HTR-8/SVneo (cell line): ENCODE measurements at places on chromosomes 11 and 22.

DNA sequence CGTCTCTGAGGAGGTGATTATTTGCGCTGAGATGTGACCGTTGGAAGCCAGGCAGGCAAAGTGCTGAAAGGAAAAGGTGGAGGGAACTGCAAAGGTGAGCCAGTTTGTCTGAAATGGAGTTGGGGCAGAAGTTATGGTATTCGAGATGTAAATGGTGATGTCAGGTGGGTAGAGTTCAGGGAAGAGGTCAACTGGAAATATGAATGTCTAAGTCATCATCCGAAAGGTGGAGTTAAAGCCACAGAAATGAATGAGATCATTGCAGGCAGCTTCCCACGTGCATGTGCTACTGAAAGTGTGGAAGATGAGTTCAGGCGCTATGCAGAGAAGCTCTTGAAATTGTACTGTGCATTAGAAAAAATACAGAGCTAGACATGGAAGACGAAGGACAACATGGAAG lies 2.2 kb upstream of the BPIFC start:
- DNase-seq: no peak

DNA sequence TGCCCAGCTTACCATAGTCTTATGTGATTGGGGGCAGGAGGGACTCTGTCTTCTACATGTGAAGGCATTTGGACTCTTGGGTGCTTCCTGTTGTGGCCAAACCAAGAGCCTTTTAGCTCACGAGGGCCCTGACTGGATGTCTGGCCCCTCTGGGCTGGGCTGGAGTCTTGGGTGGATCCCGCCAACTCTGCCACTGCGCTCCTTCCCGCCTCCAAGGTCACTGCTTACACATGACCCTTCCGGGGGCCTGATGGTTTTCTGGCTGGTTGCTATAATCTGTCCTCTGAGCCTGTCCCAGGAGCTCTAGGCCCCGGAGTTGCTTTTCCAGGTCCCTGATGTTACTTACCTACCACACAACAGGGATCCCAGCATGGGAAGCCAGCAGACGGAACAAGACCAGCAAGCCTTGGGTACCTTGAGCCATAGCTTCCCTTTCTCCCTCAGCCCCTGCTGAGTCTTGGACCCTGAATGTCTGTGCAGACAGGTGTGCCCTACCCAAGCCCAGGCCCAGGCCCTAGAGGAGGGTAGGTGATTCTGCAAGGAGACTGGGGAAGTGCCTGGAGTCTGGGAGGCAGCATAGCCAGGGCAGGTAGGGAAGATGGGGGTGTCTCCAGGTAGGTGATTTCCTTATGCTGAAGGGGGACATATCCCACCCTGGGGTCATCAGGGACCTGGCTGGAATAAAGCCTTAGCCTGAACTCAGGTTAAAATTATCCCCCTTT lies 100.3 kb downstream of the TSPAN18 start:
- no peak for DNase-seq

DNA sequence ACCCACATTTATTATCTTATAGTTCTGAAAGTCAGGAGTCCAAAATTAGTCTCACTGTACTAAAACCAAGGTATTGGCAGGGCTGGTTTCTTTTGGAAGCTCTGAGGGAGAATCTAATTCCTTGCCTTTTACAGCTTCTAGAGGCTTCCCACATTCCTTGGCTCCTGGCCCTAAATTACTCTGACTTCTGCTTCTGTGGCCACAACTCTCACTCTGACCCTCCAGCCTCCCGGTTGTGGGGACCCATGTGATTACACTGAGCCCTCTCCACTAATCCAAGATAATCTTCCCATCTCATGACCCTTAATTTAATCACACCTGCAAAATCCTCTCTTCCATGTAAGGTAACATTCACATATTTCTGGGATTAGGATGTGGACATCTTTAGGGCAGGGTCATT lies 110.9 kb downstream of the ARL14EP start:
- DNase-seq: no peak

DNA sequence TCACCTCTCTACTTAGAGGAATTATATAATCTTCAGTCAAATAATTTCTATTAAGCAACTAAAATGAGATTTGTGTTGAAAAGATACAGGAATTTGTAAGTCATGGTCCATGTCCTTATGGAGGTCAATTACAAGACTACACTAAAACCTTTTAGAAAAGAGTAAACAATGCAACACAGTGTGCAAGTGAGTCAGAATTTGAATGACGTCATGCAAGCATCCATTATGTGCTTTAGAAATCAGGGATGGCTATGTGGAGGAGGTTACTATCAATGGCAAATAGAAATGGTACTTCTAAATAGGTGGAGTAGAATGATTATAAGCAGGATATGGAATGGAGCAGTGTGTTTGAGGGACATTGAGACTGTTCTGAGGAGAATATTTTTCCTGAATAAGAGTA lies 16.6 kb downstream of the OR10D3 start:
- no peak for DNase-seq

GRCh38 chr22:19759427-19760057 lies 1.0 kb upstream of the TBX1 start:
- DNase-seq: no peak

DNA sequence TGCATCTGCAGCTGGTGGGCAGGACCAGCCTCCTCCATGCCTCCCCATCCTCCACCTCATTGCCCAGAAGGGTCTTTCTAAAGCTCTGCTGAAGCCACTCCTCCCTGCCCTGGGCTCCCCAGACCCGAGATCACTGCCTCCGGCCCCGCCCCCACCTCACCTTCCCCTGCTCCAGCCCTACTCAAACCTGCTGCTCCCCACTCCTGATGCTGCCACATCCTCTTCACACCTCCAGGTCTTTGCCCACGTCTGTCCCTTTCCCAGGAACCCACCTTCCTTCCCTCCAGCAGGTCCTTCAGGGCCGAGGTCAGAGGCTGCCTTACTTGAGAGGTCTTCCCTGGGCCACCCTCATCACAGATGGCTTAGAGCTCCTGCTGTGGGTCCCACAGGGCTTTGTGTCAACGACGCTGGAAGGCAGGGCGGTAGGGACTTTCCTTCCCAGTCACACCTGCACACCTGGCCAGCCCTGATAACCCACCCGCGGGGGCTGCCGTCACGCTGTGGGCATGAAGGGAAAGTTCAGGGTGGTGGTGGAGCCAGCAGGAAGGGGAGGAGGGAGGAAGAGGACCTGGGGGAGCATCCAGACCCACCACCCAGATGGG lies 11.9 kb downstream of the WNT7B start:
- no peak for DNase-seq

DNA sequence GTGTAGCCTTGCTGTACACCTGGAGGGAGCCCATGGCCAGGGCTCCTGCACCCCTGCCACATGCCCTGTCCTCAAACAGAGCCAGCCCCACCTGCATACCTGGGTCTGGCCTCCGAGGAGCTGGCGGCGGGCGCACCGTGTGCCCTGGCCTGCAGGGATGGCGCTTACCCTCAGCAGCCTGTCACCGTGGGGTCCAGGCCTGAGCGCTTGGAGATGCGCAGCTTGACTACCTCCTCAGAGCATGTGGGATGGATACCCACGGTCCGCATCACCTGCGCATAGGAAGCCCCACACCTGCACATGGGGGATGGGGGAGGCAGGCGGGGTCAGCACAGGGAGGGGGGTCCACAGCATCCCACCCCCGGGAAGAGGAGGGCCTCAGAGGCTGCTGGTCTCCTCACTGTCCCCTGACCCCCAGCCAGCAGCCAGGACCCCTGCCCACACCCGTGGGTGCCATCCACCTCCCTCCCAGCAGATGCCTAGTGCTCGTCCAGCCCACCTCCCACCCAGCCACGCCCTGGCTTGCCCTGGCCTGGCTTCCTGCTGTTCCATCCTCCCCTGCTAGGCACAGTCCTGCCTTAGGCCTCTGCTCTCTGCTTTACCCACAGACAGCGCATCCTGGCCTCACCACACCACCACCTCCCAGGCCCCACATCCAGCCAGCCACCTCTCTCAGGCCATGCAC lies 22.4 kb upstream of the GNB1L start:
- DNase-seq: no peak

GRCh38 chr11:2377511-2378443 lies 667 bp downstream of the CD81 start:
- DNase-seq: peak; percentile 64

DNA sequence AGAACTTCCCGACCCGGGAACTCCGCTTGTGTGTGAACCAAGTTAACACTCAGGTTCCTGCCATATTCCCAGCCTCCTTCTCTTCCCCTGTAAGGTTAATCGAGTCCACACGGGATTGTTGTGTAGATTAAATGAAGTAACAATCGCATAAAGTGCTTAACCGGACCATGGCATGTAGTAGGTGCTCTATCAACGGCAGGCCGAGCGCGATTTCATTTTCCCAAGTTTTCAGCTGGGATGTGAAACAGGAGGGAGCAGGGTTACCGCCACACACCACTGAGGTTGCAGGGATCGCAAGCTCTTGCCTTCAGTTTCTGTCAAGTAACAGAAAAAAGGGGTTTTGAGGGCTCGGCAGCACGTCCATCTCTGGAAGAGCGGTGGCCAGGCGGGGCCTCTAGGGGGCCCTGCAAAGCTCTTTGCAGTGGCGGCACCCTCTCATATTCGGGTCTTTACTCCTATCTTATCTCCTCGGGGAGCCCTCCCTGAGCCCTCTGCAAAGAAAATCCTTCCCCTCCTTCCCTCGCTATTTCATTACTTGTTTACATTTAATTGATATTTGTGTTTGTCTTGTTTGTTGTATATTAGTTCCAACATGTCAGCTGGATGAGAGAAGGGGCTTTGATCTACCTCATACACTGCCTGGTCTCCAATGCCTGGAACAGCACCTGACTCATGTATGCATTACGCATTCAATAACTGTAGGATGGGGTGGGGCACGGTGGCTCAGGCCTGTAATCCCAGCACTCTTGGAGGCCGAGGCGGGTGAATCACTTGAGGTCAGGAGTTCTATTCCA lies 816 bp upstream of the PLEKHA7 start:
- DNase-seq: no peak

DNA sequence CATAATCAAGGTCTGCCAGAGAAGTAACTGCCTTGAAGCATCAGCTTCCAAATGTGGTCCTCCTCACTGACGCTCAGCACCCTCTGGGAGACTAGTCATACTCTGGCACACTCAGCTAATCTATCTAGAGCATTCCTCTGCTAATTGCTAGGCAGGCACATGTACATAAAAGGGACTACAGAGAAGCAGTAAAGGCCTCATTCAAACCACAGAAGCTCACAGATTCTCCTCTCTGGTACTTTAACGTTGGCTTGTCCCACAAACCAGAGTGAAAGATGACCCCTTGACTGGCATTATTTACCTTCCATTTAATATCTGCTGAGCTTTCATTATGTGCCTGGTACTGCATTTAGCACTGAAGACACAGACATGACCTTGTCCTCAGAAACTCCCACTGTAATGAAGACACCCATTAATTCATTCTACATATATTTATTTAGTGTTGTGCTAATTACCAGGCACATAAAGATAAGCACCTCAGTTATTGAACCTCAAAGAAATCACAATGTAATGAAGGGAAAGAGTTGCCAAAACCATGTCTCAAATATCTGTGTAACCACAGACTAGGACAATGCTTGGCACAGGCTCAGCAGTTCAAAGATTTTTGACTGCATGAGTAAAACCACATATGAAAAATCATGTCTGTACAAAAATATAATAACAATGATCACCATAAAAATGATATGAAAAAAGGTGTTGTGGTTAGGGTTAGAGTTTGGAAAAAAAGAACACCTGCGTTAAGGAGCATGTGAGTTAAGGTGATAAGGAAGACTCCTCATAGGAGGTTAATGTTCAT lies 550.4 kb downstream of the DLG2 start:
- no peak for DNase-seq

DNA sequence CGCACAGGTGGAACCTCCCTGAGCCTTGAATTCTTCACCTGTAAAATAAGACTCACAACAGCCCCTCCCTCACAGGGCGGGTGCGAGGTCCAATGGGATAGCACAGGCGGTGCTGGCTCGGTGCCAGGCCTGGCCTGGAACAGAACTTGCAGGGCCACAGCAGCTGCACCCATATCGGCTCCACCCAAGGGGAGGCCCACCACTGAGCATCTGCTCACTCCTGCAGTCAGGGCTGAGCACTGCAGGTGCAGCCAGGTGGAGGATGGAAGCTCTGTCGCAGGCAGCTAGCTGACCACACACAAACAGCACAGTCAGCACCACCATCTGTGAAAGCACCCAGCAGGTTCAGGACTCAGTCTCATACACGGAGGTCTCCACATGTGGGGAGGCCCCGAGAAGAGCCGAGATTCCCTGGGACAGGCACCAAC lies 19.6 kb downstream of the VPS37C start:
- no peak for DNase-seq

GRCh38 chr22:45703758-45704157 lies 32.1 kb downstream of the ATXN10 start:
- no peak for DNase-seq

GRCh38 chr11:117095284-117096161 lies 2.7 kb downstream of the SIK3 start:
- no peak for DNase-seq

DNA sequence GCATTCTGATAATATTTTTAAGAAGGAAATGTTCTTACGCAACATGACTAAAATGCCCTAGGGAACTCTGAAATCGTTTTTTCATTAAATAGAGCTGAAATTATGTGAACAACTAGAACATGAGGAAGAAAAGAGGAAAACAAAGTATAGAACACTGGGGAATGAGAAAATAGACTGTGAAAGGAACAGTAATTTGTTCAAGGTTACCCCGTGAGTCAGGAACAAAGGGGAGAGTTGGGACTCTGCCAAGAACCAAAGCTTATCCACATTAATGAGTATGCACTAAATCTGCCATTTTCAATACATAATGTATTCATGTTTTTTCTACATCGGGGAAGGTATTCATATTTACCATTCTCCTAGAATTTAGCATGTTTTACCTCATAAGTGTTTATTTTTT lies 961.8 kb upstream of the CCDC90B start:
- DNase-seq: no peak

DNA sequence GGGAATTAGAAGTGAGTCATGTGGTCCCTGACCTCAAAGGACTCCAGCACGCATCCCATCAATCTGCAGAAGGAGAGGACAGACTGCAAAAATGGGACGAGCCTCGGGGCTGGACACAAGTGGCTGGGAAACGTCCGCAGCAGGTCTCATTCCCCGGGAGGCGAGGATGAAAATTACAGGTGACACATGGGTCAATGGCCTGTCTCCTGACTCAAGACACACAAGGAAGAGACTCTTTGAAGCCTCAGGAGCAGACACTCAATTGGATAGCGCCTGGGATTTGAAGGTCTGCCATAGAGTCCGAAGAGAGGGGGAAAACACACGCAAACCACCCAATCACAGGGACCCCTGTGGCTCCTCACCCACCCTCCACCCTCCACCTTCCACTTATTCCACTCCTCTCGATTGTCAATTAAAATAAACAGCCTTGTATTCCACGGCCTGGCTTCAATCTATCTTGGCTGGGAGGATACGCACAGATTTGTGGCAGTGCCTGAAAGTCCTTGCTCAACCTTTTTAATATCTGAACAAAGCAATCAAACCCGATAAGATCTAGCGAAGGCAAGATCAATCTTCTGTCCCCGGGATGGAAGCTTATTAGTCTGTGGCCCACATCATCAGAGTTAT lies 101.8 kb upstream of the CADM1 start:
- DNase-seq: no peak

- peak; percentile 25 for DNase-seq
Observed at GRCh38 chr11:116224154-116224888, 548.5 kb downstream of the BUD13 start.

GRCh38 chr11:45723397-45723796 lies 58.0 kb upstream of the CHST1 start:
- no peak for DNase-seq
